Adipocyte (in vitro differentiated cells): ENCODE measurements at places on chromosomes 13 and 19.
A peak's percentile ranks its signal among the peaks of the same experiment; 100 is the strongest.

- no peak for DNase-seq
Measured at GRCh38 chr19:35290381-35291127, 1.4 kb upstream of the MAG start.

- DNase-seq, result peak; percentile 89
Measured at GRCh38 chr13:75544681-75545330, 4.8 kb upstream of the UCHL3 start.

- DNase-seq, result no peak
Measured at GRCh38 chr13:84076280-84076679, 194.0 kb upstream of the SLITRK1 start.

- no peak for DNase-seq
Measured at GRCh38 chr13:113552786-113553434, 31.6 kb upstream of the TFDP1 start.

DNA sequence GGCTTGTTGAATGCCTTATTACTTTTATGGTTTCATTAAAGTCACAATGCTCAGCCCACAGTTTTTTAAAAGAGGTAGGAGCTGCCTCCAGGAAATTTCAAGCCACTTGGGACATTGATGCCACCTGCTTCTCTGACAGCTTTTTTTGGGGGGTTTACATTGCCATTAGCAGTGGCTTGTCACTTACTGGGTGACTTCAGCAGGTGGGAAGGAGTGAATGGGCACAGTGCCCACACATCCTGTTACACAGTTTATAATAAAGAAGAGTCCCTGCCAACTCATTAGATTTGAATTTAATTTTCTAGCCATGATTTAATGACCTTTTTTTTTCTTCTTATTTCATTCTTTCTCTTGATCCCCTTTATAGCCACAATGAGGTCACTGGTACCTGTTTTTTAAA, 61.0 kb downstream of the NHLRC3 start:
- DNase-seq, result no peak
